Caudate nucleus (tissue), 63 donors: ENCODE measurements at places on chromosomes 3 and 15.

DNA sequence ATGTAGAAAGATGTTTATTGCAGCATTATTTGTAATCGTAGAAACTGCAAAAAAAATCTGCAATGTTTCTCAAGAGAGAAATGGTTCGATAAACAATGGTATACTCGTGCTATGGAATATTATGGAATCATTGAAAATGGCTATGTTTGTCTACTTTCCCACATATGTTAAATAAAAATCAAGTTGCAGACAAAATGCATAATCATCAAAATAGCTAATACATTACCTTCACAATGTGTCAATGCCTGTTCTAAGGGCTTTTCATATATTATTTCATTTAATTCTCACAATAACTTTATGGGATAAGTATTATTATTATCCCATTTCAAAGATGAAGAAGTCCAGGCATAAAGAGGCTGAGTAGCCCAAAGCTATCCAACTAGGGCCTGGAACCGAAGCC lies 2.2 kb upstream of the EIF2B5 start:
- DNase-seq, result no peak

DNA sequence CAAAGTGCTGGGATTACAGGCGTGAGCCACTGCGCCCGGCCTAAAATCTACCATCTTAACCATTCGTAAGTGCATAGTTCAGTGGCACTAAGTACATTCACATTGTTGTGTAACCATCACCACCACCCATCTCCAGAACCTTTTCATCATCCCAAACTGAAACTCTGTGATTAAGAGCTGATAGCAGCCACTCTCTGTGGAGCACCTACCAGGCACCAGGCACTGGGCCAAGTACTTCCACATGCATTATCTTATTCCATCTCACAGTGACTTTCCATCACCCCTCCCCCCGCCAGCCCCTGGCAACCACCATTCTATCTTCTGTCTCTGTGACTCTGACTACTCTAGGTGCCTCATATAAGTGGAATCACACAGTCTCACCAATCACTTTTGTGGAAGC lies 2.3 kb upstream of the INSYN1 start:
- no peak for DNase-seq

DNA sequence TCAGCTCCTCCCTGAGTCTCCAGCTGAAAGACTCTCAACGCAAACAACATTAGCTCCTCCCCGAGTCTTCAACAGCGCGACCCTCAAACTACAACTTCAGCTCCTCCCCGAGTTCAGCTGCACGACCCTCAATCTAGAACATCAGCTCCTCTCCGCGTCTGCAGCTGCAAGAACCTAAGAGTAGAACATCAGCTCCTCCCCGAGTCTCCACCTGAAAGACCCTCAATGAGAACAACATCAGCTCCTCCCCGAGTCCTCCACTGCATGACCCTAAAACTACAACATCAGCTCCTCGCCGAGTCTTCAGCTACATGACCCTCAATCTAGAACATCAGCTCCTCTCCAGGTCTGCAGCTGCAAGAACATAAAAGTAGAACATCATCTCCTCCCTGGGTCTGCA lies 78.3 kb downstream of the TFRC start:
- no peak for DNase-seq

DNA sequence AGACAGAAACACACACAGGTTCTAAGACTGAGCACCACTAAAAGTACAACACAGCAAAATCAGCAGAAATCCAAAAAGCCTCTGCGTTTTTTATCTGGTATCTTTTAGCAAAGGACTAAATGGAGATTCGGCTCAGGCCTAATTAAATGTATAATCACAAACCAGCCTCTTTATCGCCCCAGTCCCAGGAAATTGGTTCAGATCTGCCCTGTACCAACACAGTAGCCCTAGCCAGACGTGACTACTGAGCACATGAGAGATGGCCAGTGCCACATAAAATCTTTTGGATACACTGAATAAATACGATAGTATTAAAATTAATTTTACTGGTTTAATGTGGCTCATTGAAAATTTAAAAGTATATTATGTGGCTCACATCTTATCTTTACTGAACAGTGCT lies 19.7 kb downstream of the TBC1D2B start:
- DNase-seq, result no peak

DNA sequence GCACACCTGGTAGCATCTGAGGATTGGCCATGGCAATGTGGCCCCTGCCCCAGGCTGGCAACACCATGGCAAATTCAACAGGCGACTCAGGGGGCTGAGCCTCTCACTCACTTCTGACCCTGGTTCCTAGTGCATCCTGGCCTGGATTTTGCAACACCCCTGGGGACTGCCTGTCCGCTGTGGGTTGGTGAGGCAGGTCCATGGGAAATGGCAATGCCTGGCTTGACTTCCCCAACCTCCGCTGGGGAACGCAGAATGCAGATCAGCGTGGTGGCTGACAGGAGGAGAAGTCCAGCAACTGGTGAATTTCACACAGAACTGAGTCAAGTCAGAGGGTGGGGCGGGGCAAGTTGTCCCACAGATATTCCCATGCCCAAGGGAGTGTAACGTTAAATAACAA lies 3.9 kb upstream of the PSTPIP1 start:
- DNase-seq, result no peak

- DNase-seq, result no peak
Observed at GRCh38 chr3:161354554-161354953, 16.8 kb downstream of the SPTSSB start.

GRCh38 chr3:37466660-37467359 lies 292.4 kb upstream of the LRRFIP2 start:
- no peak for DNase-seq

- DNase-seq, result no peak
Observed at GRCh38 chr3:160168246-160168645, 57.0 kb upstream of the C3orf80 start.

- DNase-seq, result no peak
Observed at GRCh38 chr3:26699553-26699952, 77.0 kb downstream of the LRRC3B start.

DNA sequence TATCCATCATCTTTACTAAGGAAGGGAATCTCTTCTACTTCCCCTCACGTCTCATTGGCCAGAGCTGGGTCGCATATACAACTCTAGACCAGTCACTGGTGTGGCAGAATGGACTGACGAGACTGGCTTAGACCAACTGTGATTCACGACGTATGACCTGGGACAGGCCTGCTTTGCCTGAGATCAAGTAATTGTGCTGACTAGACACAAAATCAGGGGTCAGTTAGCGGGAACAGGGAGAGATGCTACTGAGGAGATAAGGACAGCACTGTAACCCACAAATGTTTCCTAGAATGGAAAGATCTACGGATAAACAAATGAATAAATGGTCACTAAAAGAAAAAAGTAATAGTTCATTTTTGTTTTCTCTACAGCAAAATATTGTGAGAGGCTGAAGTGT lies 308.3 kb downstream of the MAGI1 start:
- no peak for DNase-seq

DNA sequence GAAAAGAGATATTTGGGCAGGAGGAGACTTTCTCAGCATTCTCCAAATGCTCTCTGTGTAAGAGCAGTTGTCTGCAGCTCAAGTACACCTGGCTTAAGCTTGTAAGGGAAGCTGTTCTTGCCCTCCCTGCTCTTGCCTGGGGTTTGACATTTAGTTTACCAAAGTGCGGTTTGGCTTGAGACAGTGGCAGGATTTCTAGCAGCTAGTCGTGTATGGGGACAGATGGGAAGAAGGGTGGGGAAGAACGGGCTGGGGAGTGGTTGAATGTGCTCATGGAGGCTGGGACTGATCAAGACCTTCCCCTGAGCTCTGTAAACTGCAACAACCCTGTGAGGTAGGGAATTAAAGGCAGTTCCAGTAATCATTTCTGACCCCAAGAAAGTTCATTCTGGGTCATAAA lies 39.8 kb downstream of the SQOR start:
- no peak for DNase-seq

- no peak for DNase-seq
Observed at GRCh38 chr3:68447885-68448284, 484.5 kb downstream of the TAFA4 start.

GRCh38 chr3:23430781-23431398 lies 227.8 kb downstream of the UBE2E2 start:
- no peak for DNase-seq

GRCh38 chr3:12766541-12766940 lies 7.5 kb upstream of the TMEM40 start:
- no peak for DNase-seq

- DNase-seq, result no peak
Observed at GRCh38 chr15:57761562-57761961, 55.0 kb downstream of the POLR2M start.

GRCh38 chr3:177287231-177287630 lies 89.9 kb upstream of the TBL1XR1 start:
- no peak for DNase-seq

DNA sequence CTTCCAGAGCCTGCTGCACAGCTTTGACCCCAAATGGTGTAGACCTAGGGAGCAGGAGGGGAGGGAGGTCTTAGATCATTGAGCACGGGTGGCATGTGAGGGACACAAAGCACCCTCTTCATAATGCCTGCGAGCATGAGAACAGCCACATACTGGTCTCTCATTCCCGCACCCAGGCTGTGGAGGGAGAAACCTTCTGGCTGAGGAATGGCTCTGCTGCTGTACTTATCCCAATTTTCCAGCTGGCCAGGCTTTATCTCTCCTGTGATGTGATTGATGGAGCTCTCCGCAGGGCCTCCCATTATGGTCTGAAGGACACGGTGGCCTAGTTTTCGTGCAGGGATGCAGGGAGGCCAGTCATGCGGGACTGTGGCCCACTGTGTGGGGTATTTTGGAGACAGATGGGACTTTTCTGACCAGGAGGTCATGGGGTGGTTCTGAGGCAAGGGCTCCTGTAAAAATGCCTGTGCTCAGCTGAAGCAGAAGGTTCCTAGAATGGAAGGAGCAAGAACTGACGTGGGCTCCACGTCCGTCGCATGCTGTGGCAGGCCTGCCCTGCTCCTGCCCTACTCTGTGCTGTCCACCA lies 251.5 kb downstream of the PLCL2 start:
- DNase-seq, result no peak

- DNase-seq, result no peak
Observed at GRCh38 chr3:157148196-157148889, 11.6 kb downstream of the CCNL1 start.

DNA sequence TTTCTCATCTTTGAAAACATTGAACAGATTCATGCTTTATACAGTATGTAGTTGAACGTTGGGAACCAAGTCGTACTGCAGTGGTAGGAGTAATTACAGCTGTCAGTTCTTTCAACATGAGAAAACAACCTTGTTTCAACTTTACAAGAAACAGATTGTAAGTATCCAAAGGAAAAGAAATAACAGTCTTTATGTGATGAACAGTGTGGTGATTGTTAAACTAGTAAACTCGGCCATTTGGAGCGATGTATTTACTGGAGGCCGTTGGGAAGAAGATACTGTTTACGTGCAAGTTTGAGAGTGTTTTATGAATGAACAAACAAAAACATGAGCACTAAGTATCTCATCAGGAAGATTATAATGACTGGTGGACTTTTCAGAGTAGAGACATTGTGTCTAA lies 48.4 kb downstream of the EPHA3 start:
- no peak for DNase-seq

GRCh38 chr3:132228923-132229322 lies 88.3 kb upstream of the ACP3 start:
- DNase-seq, result no peak

- no peak for DNase-seq
Observed at GRCh38 chr3:37290551-37290950, 116.2 kb upstream of the LRRFIP2 start.
